ENCODE measurements at places on chromosomes 3 and 15.

- no peak for DNase-seq
These were observed 57.4 kb downstream of the MRPS25 start for GRCh38 chr3:15007681-15008141.

DNA sequence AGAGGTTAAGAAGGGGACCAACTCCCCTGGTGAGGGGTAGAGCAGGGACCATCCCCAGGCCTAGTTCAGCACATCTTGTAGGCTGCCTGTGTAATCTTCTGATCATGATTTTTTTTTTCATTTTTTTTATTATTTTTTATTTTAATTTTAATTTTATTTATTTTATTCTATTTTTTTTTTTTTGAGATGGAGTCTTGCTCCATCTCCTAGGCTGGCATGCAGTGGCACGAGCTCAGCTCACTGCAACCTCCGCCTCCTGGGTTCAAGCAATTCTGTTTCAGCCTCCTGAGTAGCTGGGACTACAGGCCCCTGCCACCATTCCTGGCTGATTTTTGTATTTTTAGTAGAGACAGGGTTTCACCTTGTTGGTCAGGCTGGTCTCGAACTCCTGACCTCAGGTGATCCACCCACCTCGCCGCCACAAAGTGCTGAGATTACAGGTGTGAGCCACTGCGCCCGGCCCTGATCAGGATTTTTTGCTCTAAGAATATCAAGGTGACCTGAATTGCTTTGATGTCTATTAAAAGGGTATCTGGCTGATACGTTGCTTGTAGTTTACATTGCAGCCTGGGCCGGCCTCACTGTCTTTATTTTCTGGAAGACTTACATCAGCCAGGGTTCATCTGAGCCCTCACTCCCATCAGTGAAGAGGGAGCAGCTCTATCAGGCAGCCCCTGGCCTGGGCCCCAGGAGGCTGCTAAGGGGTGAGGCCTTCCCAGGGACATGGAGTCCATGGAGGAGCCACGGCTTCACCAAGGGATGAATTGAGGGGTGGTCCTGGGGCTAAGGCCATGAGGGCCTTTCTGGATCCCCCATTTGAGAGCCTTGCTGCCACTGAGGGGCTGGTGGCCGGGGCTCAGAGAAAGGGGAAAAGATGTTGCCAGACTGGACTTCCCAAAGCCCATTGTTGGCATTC is 10.7 kb downstream of the SYNM start:
- DNase-seq = no peak

GRCh38 chr15:35379972-35380371 is 166.0 kb downstream of the DPH6 start:
- DNase-seq = no peak

GRCh38 chr15:91549581-91549980 is 303.9 kb upstream of the SLCO3A1 start:
- DNase-seq = no peak

- DNase-seq = peak; percentile 53
These were observed 692 bp downstream of the UBE2E2 start for GRCh38 chr3:23203708-23204330.

- no peak for DNase-seq
These were observed 60.3 kb downstream of the CMSS1 start for GRCh38 chr3:99878005-99878404.

GRCh38 chr3:149476225-149476624 is 1.7 kb downstream of the TM4SF4 start:
- DNase-seq = no peak

DNA sequence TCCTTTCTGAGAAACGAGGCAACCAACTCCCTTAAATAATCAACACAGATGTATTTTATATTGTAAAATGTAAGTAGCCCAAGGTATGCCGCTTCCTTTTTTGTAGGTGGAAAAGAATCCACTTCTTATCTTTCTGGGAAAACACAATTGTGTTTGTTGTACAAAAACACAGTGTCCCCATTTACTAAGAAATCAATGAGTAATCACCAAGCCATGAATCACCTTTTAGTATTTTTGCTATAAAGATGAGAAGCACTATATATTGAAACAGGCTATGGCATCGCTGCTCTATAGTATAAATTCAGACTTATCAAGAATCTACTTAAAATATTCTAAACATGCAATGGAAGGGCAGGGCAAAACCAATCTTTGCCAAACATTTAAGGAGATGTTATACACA is 104.0 kb downstream of the TNIK start:
- no peak for DNase-seq

- no peak for DNase-seq
These were observed 539.4 kb downstream of the IGSF11 start for GRCh38 chr3:118495206-118495605.

- DNase-seq = peak; percentile 17
These were observed 228.8 kb upstream of the PPP2R3A start for GRCh38 chr3:135736740-135737139.

DNA sequence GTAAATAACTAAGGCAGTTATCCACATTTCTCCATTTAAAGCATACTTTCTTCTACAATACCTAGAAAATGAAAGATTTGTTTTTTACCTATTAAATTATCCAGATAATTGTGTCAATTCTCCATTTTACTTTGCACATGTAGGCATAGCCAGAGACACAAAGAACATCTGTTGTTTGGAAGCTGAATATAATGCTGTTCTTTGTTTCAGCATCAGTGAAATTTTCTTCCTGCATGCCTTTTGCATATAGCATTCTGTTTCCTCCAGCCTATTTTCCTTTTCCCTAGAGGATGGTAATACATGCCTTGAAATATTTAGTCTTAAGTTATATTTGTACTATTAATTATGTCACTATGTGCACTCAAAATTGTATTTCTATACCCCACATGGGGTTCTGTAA is 233.7 kb downstream of the CNTN6 start:
- DNase-seq = no peak

DNA sequence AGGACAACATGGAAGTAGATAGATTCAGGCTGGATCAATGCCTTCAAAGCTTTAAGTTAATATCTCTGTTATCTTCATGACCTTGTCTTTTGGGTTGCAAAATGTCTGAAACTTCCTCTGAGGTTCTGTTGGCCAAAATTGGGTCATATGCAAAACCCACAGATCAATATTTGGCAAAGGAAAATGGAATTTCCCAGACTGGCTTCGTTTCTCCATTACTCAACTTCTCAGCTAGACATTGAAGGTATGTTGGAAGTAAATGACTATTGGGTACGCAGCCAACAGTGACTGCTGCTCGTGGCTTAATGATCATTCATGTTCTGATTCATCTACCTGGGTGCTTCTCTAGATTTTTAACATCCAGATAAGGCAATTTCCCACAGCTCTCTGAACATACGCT is 675.4 kb upstream of the SGO1 start:
- no peak for DNase-seq

GRCh38 chr3:155193868-155194267 is 99.6 kb downstream of the STRIT1 start:
- no peak for DNase-seq

DNA sequence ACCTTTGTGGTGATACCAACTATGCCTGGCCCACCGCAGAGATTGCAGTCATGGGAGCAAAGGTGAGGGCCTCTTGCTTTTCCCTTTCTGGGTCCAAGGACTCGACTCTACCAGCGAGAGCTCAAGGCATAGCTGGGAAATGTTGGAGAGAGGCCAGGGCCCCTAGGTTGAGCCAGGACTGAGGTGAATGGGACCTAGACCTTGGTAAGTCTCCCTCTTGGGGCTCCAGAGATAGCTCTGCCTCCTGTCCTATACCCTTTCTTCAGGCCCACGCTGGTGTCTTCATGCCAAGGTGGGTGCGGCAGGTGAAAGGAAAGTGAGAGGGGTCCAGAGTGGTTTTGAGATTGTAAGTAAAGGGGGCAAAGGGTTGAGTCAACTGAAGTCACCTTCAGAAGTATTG is 77.5 kb downstream of the PCCB start:
- no peak for DNase-seq

DNA sequence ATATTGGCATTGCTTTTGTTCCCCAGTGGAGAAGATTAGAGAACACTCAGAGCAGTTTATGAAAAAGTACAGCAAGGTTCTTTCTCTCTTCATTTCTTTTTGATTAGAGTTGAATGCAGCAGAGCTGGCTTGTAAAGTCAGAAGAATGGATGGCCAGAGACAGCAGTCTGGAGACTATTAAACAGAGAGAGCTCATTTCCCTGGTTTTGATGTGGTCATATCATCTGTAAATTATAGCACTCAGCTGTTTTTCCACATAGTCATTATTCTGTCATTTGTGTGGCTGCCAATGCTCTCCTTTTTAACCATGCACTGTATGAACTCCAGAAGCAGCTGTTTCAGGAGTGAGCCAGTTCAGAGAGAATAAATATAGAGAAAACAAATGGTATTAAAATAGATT is 177.4 kb upstream of the CRBN start:
- DNase-seq = no peak

DNA sequence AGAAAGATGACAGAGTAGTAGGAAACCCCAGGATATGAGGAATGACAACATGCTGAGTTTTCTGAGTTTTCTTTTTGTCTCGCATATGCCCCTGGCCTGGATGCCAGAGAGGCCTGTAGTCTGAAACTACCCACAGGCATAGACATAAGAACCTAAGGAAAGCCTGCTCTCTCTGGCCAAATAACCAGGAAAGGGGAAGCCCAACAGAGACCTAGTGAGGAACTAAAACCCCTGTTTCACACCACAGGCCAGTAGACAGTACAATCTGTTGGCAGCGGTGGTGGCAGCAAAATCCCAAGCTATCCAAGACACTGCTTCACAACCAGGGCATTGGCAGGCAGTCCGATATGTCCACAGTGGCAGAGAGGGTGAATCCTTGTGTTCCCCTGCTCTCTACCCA is 55.0 kb upstream of the DCP1A start:
- DNase-seq = no peak

- DNase-seq = no peak
These were observed 5.2 kb downstream of the FOXB1 start for GRCh38 chr15:60009124-60009960.

- DNase-seq = no peak
These were observed 979.0 kb downstream of the TUSC7 start for GRCh38 chr3:117688583-117688982.

- DNase-seq = no peak
These were observed 208.7 kb upstream of the ROBO1 start for GRCh38 chr3:79976466-79976865.

- no peak for DNase-seq
These were observed 2.4 kb downstream of the RPL39L start for GRCh38 chr3:187136936-187137335.

- peak; percentile 25 for DNase-seq
These were observed 50.1 kb downstream of the HCN4 start for GRCh38 chr15:73318463-73319351.

GRCh38 chr3:192005989-192006388 is 545.0 kb downstream of the PYDC2 start:
- DNase-seq = no peak

DNA sequence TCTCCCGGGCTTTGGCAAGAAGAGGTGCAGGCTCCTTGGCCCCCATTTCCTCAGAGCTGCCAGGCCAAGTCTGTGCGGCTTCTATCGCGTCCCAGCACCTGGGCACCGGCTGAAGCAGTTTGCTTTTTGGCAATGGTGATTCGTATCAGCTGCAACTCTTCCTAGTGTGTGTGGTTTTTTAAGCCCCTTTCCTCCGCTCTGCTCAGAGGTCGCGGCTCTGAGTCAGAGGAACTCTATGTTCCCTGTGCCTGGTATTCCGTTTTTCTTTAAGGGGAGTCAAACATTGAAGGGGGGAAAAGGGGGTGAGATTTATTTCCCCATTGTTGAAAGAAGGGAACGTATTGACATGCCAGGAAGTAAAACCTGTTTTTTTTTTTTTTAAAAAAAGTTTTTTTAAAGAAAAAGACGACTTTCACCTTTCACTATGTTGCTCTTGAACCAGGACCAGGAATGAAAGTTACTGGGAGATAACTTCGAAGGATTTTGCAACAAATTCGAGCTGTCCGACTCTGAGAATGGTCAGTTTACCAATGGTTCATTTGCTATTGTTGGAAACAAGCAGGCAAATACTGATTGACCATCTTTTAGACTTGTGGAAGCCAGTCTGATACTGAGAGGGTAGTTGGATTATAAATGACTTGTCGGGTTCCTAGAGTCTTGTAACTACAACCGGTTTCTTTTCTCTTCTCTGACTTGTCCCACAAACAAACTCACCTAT is 1.1 kb downstream of the ARMC8 start:
- DNase-seq = peak; percentile 57

DNA sequence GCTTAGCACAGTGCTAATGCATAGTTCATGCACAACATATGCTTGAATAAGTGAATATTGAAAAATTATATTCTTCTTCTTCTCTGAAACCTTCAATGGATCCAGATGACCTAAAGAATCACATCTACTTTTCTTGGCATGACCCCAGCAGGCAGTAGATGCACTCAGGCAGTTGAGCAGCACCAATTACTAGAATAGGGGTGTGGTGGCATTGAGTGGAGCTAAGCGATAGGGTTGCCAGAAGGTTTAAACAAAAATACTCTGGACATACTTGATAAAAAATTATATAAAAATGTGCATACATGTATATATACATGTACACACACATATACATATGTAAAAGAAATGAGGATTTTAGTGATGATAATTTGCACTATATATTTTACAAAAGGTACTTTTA is 81.8 kb downstream of the NFKBIZ start:
- no peak for DNase-seq

DNA sequence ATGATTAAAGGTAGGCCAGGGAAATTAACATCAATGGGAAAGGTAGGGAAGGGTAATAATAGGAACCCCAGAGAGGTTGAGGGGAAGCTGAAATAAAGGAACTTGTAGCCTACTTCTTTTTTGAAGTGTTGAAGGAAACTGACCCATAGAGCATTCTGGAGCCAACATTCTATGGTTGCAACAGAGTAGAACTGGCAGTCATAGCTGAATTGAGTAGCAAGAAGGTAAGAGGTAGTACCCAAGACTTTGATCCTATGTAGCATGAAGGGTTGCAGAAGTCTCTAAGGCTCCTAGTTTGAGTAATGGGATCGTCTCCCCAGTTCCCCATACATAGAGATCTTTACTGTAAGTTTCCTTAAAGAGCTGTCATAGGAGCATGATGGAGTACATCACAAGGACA is 7.4 kb upstream of the ZNF774 start:
- DNase-seq = no peak

GRCh38 chr15:43133430-43134156 is at the start of gene TMEM62:
Gene TMEM62 (plus strand): TSS chr15:43133586. CDS start chr15:43133803, 217 bp downstream.
- DNase-seq = peak; percentile 77

Measured in KBM-7 (cell line).